NCI-H2171 (cell line): ENCODE measurements at places on chromosomes 4 and X.

DNA sequence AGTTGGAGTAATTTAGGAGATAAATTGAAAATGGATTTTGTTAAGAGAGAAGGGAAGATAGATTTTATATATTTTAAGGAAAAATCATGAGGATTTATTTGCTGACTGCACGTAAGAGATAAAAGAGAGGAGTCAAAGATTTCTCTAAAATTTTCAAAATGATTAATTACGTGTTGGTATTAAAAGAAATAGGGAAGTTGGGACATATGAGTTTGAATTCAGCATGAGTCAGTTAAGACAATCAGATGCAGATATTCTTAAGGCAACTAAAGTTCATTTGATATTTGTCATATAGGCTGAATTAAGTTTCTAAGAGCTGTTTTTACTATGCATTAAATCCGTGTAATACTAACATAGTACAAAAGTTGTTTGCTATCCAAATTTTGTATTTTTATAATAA, 46.9 kb downstream of the TET2 start:
- no peak for DNase-seq

GRCh38 chrX:107628662-107629539, 591 bp downstream of the PRPS1 start:
- DNase-seq, result peak; percentile 25

GRCh38 chr4:89137695-89138094, 26.4 kb downstream of the TIGD2 start:
- no peak for DNase-seq

- no peak for DNase-seq
Observed at GRCh38 chr4:176850436-176850835, 57.7 kb upstream of the VEGFC start.

DNA sequence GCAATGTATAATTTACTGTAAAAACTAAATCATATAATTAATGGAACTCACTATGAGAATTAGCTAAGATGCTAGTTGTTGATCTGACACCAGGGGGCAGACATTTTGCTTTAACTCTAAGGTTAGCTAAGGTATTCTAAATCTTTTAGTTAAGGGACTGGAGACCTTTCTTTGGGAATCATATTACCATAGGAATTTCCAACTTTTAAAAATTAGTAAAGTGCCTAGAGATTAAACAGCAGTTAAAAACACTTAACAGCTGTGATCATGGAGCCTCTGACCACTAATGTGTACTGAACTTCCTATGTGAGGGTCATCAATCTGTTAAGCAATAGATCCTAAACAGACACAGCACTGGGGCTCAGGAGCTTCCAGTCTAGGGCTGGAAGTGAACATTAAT, 226.6 kb downstream of the NSUN7 start:
- DNase-seq, result peak; percentile 0

DNA sequence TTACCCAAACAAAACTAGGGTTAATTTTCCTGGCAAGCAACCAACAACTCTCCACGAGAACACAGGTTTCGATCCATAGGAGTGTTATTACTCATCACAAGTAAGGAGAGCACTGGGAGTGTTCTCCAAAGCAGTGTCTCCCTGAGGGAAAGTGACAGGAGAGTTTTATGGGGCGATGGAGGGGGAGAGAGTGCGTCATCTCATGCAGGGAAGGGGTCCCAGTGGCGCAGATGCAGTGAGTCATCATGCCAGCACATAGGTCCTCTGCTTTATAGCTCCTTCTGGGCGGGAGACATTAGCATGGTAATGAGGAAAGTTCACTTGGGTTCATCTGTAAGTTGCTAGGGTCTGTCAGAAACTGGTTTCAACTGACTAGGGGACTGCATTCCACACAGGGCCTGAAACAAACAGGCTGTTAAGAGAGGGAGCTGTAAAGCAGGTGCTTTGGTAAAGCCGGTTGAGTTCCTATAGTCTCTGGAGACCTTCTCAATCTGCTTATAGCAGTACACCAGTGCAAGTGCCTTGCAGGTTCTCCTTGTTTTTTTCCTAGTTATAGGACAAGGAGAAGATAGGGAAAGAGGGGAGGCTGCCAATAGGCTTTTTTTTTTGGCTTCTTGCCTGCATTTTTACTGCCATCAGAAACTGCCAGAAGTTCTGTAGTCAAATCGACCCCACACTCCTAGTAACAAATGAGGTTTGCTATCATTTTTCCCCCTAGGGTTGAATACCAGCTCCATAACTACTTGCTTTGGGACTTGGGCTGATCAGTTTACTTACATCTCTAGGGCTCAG, 12.8 kb upstream of the BOD1L1 start:
- no peak for DNase-seq

- no peak for DNase-seq
Observed at GRCh38 chr4:11471618-11472017, 42.9 kb upstream of the HS3ST1 start.
